ENCODE measurements at places on chromosomes 7 and 10.

DNA sequence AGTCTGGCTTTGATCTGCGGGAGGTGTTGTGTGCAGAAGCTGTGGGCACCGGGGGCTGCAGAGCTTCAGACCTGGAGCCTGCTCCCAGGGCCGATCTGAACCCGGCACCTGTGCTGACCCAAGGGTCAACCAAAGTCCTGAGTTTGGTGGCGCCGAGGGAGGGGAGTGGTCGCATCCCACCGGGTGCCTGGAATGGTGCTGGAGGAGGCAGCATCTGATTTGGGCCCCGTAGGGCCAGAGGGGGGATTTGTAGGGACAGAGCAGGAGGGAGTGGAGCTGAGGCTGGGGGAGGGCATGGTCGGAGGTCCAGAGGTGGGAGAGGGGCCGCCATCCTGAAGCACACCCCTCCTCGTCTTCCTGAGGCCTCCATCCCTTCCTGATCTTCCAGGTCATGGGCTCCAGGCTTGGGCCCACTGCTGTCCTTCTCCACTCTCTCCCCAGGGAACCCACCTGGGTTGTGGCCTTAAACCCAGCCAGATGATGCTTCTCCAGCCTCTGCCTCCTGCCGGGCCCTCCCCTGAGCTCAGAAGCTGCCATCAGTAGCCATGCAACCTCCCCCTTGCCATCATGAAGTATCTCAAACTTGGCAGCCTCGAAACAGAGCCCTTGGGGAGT lies 112.9 kb downstream of the LHPP start:
- DNase-seq, result no peak

- DNase-seq, result no peak
Observed at GRCh38 chr7:95391761-95392160, 4.4 kb downstream of the PON3 start.

- no peak for DNase-seq
Observed at GRCh38 chr10:30284865-30285594, 64.0 kb downstream of the MTPAP start.

GRCh38 chr10:35000936-35001335 lies 89.2 kb downstream of the CUL2 start:
- DNase-seq, result no peak

GRCh38 chr7:5143106-5143505 lies 46.9 kb upstream of the WIPI2 start:
- peak; percentile 35 for DNase-seq

- no peak for DNase-seq
Observed at GRCh38 chr7:101589976-101590662, 39.0 kb downstream of the MYL10 start.

GRCh38 chr7:29500719-29501118 lies 62.9 kb upstream of the PRR15 start:
- DNase-seq, result no peak

DNA sequence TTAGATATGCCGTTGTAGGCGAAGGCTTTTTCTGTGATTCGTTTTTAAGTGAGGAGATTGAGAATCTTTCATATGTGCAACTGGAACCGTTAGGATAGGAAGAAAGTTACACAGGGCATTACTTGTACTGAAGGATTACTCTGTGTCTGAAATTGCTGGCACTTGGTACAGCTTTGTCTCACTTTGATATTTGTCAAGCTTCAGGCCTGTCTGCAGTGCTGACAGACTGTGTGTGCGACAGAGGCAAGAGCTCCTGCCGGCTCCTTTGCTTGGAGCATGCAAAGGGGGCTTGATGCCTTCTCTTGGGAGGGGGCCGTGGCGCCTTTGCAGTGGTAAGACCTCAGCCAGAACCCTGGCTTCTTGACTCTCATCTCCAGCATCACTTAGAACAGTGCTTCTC lies 45.8 kb downstream of the CCNY start:
- no peak for DNase-seq

DNA sequence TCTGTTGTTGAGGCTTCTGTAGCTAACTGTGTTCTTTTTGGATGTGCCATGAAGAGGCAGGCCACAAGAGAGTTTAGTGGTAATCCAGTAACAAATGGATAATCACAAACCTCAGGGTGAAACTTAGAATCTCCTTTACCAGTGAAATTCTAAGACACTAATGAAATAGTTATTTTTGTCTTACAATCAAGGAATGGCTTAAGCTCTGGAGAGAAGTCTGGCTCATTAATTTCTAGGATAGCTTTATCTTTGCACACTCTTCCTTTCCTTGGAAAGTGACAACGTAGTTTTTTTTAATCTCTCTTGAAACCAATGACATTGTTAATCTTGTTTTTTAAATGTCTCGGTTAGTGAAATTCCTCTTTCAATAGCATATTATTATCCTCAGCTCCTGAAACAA lies 93.7 kb upstream of the IFRD1 start:
- no peak for DNase-seq

DNA sequence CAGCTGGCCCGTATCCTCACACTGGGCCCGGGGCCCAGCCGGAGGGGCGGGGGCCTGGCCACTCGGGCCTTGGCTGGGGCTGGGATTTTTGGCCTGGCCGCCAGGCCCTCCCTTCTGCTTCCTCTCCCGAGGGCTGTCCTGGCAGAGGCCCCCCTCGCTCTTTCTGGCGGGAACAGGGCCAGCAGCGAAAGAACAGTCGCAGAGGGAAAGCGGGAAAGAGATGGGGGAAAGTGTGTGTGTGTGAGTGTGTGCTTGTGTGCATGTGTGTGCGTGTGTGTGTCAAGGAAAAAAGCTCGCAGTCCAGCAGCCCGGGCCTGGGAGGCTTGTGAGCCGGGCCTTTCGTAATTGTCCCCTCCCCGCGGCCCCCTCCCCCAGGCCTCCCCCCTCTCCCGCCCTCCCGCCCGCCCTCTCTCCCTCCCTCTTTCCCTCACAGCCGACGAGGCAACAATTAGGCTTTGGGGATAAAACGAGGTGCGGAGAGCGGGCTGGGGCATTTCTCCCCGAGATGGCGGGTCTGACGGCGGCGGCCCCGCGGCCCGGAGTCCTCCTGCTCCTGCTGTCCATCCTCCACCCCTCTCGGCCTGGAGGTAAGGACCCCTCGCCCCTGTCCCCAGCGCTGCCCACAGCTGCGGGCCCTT lies at the start of gene ELN:
ELN (plus strand) TSS at position 491 of the 638 bp plus-strand sequence; CDS start at position 506, 15 bp downstream.
- DNase-seq, result no peak

- DNase-seq, result no peak
Observed at GRCh38 chr7:143069912-143070500, 17.9 kb downstream of the OR6V1 start.

DNA sequence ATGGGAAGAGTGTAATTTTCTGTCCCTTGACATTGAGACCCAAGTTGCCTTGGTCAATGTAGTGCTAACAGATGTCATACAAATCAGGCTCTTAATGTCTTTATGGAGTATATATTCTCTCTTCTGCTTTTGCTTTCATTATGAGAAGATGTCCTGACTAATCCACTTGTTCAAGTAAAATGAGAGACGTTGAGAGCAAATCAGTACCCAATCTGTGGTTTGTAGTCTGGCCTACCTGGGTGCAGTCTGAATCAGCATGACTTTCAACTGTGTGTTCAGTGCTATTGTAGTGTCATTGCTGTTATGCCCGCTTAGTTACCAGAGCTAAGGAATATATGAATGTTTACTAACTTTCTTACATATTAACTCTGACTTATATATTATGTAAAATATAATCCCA lies 612.4 kb downstream of the ANKRD7 start:
- no peak for DNase-seq

GRCh38 chr10:129969184-129969910 lies 5.3 kb upstream of the EBF3 start:
- DNase-seq, result no peak

DNA sequence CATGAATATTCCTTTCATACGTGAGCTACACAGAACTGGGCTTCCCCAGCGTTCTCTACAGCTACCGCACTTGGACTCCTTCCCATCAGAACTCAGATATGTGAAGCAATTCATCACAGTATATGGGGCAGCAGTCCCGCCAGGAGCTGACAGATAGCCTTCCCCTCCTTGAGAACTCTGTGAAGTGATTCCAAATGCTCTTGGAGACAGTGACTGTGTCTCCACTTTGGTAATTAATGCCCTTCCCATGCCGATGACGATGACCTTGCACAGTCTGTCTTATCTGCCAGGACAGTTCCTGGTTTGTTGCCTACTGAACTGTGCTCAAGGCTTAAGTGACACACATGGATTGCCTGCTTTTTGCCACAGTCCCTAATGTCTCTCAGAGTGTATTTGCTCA lies 75.0 kb upstream of the AFAP1L2 start:
- DNase-seq, result no peak

DNA sequence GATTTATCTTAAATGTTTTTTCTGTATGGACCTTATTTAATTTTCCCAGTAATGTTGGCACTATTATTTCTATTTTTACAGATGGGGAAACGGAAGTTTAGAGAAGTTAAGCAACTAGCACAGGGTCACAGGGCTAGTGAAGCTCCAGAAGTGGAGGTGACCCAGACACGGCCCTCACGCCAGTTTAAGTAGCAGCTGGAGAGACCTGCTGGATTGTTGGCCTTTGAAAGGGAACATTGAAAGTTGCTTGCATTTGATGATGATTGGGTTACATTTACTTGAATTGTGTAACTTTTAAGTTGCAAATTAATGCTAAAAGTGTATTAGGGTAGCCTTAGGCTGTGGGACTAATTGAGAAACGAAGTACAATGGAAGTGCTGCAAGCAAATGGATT lies 25.6 kb downstream of the CDK14 start:
- DNase-seq, result no peak

- no peak for DNase-seq
Observed at GRCh38 chr10:5402798-5403197, 1.8 kb downstream of the TUBAL3 start.
